ENCODE measurements at places on chromosomes 4 and X.

GRCh38 chrX:70437921-70438665, 6.5 kb upstream of the DLG3 start:
- DNase-seq: no peak

GRCh38 chrX:17174671-17175070, 200.3 kb upstream of the NHS start:
- peak; percentile 16 for DNase-seq

DNA sequence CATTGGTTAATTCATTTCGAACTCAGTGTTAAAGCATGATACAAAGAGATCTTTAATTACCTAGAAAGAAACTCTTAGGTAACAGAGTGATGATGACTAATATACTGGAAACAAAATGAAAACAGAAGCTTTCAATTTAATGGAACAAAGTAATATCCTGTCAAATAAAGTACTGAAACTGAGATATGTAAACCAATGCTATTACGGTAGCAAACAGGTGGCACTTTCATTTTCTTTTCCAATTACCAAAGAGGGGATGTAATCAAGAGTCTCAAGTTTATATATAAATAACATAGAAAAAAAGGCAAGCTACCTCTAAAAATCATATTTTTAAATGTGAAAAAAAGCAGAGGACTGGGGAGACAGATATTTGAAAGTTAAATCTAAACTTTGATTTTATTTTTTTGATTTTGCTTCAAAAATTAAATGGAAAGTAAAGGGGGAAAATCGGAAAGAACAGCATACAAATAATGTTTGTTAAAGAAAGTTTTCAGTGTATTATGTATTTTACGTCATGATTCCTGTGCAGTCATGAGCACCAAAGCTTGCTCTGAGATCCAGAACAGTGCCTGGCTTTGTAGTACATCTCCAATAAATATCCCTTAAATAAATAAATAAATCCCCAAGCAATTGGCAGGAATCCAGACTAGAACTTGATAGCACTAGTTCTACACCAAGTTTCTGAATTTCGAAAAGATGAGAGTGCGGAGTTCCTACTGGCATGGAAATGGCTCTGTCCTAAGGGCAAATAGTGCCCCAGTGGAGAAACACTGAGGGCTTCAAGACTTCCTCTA, 25.0 kb upstream of the RAPGEF2 start:
- no peak for DNase-seq

- no peak for DNase-seq
Measured at GRCh38 chrX:44544036-44544435, 1.4 kb upstream of the FUNDC1 start.

GRCh38 chr4:47933840-47934239, 19.5 kb upstream of the NFXL1 start:
- DNase-seq: peak; percentile 44

DNA sequence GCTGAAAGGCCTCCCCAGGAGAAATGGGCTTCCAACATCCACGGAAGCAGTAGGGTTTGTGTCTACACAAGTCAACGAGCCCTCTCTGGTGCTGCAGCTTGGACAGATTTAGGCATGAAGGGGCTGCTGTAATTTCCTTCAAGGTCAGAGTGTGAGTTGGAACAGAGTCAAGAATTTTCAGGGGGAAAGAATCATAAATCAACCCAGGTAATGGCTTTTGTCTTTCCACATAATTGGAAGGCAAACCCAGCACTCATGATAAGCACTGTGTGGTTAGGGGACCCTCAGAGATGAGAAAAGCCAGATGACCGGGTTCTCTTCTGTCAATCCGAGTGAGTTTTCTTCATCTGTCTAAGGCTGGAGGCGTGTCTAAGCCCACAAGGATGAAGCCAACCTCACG, 78.6 kb upstream of the MXRA5 start:
- no peak for DNase-seq

DNA sequence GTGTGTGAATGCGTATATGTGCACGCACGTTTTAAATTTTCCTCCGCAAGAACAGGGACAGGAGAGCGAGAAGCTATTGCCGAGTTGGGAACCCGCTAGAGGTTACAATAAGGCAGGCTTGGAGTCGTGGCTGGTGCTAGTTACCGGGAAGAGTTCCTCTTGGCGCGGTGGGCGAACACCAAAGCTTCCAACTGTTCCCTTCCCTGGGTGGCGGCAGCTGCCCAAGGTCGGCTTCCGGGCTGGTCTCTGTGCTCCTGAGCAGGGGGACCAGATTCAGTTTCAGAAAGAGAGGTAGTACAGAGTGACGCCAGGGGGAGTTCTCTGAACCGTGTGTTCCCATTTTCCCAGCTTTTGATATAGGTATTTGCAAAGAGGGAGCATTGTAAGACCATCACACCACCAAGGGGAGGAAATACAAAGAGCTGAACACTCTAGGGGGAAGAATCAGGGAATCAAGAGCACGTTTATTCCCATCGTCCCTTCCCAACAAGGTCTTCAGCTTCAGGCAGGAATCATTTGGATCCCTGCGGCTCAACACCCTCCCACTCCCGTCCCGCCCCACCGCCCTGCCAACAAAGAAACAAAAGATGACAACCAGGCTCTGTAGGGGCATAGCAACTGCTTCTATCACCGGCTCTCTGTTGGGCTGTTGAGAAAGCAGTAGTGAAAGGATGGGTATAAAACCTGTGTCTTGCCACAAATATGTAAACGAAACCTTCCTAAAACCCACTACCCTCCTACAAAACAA, 113.6 kb upstream of the TEX13C start:
- peak; percentile 10 for DNase-seq

DNA sequence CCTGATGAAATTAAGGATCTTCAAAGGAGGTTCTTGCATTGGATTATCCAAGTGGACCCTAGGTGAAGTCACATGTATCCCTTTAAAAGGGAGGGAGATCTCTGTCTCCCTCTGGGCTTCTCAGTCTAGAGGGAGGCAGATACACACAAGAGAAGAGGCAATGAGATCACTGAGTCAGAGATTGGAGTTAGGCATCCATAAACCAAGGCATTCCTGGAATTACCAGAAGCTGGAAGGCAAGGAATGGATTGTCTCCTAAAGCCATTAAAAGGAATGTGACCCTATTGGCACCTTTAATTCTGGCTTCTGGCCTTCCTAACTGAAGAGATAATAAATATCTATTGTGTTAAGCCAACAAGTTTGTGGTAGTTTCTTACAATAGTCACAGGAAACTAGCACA, 383.2 kb downstream of the PACRGL start:
- no peak for DNase-seq

DNA sequence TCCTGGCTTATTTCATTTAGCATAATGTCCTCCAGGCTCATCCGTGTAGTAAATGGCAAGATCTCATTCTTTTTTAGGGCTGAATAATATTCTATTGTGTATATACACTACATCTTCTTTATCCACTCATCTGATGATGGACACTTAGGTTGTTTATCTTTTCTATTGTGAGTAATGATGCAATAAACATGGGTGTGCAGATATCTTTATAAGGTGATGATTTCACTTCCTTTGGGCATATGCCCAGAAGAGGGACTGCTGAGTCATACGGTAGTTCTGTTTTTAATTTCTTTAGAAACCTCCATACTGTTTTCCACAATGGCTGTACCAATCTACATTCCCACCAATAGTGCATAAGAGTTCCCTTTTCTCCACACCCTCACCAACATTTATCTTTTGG, 317.6 kb upstream of the CNKSR2 start:
- DNase-seq: no peak

GRCh38 chrX:88838392-88838791, 91.4 kb downstream of the CPXCR1 start:
- no peak for DNase-seq

- no peak for DNase-seq
Measured at GRCh38 chr4:150023489-150023888, 54.8 kb upstream of the DCLK2 start.

DNA sequence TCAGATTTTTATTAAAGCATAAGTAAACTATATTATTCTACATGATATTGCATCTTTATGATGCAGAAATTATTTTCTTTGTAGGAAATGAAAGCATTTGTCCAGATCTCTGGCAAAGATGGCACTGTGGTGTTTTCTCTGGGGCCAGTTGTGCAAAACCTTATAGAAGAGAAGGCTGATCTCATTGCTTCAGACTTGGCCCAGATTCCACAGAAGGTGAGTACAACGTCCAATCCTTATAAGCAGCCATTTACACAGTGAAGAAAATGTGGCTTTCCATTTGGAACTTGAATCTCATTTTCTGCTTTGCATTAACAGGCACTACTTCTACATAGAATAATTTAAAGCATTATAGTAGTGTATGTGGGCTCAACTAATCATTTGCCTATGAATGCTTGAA, 6.9 kb upstream of the UGT2B7 start:
- no peak for DNase-seq

GRCh38 chr4:10346023-10346422, 111.2 kb downstream of the ZNF518B start:
- no peak for DNase-seq

- DNase-seq: no peak
Measured at GRCh38 chr4:82382751-82383150, 9.0 kb upstream of the HNRNPD start.

DNA sequence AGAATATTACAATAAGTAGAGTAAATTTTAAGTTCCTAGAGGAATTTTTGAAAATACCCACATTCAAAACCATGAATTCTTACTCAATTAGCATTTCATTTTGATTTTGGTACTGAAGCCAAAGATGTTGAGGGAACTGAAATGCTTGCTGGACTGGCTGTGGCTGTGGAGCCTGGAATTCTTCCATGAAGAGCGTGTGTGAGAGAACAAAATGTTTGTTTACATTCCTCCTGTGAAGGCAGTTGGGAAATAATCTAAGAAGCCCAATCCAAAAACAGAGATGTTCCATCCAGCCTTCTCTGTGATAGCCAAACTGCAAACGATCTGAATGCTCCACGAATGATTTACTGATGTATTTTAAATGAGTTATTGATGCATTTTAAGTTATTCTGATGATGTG, 3.8 kb upstream of the ADH1B start:
- DNase-seq: peak; percentile 50

DNA sequence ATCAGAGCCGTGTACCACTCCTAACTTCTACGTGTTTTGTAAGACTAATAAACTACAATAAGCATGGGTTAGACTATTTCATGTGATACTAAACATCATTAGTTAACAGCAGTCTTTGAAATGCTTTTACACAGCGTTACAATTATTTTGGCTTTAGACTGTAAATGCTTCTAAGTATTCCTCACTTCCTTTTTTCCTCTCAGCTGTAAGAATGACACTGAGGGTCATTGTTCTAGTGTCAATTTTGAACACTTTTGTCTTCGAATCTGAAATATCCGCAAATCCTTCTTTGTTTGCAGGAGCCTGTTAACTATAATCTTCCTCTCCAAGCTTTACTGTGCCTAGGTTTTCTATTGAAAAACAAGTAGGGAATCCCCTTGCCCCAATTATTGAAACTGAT, 1.5 kb downstream of the ABCE1 start:
- no peak for DNase-seq

DNA sequence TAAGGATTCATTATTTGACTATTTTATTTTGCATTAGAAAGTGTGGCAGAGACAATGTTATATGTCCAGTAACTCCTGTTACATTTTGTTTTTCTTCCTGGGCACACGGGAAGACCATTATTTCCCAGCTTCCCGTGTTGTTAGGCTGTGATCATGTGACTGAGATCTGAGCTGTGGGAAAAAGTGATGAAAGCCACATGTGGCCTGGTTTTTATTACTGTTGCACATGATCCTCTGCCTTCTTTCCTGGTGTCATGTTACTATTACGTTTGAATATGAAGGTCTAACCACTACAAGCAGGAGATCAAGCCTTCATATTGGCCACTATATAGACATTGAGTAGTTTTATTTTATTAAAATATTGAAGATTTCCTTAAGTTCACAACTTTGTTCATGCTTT, 28.2 kb upstream of the MID1 start:
- peak; percentile 75 for DNase-seq

DNA sequence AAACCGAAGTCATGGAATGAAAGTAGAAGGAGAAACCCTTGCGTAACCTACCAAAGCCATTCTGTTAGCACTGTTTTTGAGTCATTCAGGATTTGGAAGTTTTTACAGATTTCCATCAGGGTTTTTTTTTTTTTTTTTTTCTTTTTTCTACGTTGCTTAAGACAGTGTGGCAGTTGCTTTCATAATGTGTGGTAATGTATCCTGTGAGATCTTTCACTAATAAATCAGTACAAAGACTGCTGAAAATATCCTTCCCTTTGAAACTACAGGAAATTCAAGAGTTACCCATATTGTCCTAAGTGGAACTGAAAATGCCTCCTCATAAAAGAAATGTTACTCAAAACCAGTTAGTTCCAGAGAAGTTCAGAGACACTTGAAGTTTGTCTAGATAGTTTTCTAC, 137.8 kb downstream of the RAPGEF2 start:
- DNase-seq: peak; percentile 45

- DNase-seq: no peak
Measured at GRCh38 chrX:93420525-93421082, 252.8 kb downstream of the NAP1L3 start.

DNA sequence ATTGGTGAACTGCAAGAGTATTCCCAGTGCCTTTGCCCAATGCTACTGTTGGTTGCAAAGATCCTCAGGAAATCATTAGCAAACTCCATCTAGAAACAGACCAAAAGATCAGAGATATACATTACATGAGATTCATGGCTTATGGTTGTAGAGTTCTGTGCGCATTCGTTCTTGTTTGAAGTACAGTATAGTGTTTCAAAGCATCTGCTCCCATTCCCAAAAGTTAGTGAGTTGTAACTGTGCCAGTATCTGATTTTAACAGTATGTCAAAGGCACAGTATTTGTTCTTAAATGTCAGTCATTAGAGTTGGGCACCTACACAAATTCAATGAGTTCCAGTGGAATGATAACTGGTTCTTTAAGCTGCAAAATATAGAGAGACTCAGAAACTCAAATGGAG, 314.7 kb upstream of the ATOH1 start:
- DNase-seq: no peak

DNA sequence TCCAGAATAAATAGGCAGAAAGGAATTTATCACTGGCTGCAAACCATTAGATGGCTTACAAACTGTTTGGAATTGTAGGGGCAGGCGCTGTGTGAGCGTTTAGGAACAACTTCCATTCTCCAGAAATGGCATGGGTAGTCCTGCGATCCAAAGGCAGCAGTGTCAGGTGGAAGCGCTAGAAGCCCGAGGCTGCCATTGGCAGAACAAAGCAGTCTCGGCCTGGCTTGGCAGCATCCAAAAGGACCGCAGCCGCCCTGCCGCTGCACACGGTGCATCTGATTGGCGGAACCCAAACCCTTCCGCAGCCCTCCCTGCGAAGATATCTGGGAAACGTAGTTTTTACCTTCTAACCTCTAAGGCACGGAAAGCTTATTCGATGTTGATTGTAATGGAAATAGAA, 23.6 kb upstream of the YTHDC1 start:
- peak; percentile 82 for DNase-seq

- no peak for DNase-seq
Measured at GRCh38 chrX:38675856-38676255, 114.5 kb downstream of the TSPAN7 start.
